ENCODE measurements at places on chromosomes 4 and X. TPM values are rescaled to one million over a fixed set of nuclear protein-coding genes. Genes with fewer than 3 reads are reported as not detected.

- DNase-seq = peak; percentile 18
These were observed 91.5 kb upstream of the ZNF827 start for GRCh38 chr4:146029939-146030710.

DNA sequence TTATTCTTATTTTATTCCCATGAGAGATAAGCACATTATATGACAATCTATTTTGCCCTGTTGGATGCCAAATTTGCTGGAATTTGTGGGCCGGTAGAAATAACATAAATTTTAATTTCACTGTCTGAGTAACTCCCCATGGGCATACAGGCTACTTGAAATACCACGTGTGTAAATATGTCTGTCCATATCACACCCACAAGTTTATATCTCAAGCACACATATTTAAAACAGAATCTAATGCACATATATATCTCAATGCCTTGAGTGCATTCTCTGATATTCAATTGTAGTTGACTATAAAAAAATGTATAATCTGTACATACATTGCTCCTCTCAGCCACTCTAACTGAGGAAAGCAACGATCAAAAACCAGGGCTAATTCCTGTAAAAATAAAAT is 51.2 kb downstream of the PPARGC1A start:
- DNase-seq = no peak

DNA sequence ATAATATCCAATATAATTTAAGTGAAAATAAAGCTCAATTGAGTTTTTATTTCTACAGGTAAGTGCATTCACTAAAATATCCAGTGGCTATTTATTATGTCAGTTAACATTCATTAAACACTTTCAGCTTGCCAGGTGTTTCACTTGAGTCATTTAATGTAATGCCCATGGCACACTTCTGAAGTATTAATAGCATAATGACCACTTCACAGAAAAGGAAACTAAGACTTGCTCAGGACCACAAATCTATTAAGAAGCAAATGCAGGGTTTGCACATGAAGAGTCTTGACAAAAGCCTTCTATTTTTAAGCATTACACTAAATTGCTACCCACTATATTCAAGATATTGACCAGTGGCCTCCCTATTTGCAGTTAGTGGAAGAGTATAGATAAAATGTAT is 612.7 kb downstream of the KCTD8 start:
- no peak for DNase-seq

GRCh38 chr4:87806520-87806919 is 7.2 kb downstream of the IBSP start:
- DNase-seq = no peak

DNA sequence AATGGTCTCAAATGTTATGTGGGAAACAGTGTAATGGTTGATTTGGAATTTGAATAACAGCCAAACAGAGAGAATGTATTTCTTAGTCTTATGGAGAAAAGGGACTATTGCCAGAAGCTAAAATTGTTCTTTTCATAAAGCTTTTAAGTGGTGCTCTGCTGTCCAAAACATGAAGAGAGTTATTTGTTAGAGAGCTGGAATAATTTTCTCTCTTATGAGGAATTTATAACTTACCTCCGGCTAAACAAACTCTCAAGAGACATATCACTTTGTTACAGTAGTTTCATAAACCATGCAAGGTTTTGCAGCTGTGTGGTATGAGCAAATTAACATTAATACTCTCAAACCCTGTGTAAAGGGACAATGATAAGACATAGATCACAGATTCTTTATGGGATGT is 28.6 kb downstream of the SULT1B1 start:
- DNase-seq = no peak

DNA sequence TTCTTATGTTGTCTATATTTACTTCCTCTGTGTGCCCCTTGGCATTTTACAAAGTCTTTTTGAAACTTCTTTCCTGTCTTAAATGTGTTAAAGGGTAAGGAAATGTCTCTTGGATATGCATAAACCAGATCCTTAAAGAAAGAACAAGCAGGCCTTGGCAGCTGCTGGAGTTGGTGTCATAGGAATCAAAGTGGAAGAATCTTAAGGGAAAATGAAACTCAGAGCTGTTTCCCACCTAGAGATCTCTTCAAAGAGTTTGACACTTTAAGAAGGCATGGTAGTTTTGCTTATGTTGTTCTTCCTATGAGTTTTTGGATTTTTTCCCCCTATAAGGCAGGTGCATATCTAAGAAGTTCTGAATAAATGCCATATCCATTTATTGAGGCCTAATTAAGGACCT is 37.0 kb upstream of the CWH43 start:
- DNase-seq = no peak

GRCh38 chrX:72107320-72107719 is 24.4 kb downstream of the RTL5 start:
- DNase-seq = no peak

- peak; percentile 73 for DNase-seq
These were observed 20.3 kb downstream of the ATP8A1 start for GRCh38 chr4:42636645-42636949.

- no peak for DNase-seq
These were observed 589.8 kb downstream of the PDHA2 start for GRCh38 chr4:96429657-96430056.

DNA sequence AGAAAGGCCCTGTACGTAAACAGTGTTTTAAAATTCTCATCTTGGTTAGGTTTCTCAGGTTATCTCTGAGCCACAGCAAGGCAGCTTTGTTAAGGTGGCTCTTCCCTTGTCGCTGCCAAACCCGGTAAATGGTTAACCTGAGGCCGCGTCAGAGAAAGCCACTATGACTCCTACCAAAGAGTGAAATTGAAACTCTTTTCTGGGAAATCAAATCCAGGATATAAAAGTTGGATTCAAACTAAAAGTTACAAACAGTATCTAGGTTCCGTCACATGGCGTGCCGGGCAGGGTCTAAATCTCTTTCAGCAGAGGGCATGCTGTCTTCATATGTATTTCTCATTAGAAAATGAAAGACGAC is 433 bp downstream of the MMAA start:
- no peak for DNase-seq

- DNase-seq = no peak
These were observed 165.0 kb downstream of the AMELX start for GRCh38 chrX:11458170-11458569.

- no peak for DNase-seq
These were observed 106.8 kb upstream of the FAM47A start for GRCh38 chrX:34238896-34239295.

- DNase-seq = no peak
These were observed 1.0 kb downstream of the ARMCX1 start for GRCh38 chrX:101551380-101551767.

- peak; percentile 73 for DNase-seq
These were observed 68.3 kb downstream of the LARP7 start for GRCh38 chr4:112704991-112705845.

- DNase-seq = no peak
These were observed 991.4 kb downstream of the ARAP2 start for GRCh38 chr4:35252866-35253265.

DNA sequence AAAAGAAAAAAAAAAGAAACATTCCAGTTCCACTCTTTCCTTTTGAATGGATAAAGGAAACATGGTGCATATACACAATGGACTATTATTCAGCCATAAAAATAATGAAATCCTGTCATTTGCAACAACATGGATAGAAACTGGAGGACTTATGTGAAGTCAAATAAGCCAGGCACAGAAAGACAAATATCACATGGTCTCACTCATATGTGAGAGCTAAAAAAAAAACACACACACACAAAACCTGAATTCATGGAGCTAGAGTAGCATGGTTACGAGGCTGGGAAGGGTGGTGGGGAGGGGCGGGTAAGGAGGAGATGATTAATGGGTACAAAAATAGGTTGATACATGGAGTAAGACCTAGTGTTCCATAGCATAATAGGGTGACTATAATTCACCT is 22.4 kb upstream of the SH3KBP1 start:
- DNase-seq = no peak

GRCh38 chr4:105527081-105527480 is 25.3 kb upstream of the ARHGEF38 start:
- no peak for DNase-seq

- DNase-seq = no peak
These were observed 100.7 kb upstream of the ZDHHC15 start for GRCh38 chrX:75623535-75623934.

DNA sequence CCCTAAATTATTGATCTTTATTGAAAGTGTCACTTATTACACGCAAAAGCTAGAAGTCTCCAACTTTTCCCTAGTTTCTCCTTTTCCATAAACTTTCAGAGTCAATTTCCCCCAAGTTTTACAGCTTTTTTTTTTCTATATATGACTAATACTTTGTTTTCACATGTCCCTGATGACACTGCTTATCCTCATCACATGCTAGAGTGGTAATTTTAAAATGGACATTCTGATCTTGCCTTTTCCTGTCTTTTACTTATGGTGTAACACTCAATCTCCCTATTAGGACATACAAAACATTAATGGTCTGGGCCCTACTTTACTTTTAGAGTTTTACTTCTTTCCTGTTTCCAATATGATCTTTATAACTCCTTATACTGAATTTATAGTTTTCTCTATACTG is 112.6 kb downstream of the ANK2 start:
- DNase-seq = no peak

DNA sequence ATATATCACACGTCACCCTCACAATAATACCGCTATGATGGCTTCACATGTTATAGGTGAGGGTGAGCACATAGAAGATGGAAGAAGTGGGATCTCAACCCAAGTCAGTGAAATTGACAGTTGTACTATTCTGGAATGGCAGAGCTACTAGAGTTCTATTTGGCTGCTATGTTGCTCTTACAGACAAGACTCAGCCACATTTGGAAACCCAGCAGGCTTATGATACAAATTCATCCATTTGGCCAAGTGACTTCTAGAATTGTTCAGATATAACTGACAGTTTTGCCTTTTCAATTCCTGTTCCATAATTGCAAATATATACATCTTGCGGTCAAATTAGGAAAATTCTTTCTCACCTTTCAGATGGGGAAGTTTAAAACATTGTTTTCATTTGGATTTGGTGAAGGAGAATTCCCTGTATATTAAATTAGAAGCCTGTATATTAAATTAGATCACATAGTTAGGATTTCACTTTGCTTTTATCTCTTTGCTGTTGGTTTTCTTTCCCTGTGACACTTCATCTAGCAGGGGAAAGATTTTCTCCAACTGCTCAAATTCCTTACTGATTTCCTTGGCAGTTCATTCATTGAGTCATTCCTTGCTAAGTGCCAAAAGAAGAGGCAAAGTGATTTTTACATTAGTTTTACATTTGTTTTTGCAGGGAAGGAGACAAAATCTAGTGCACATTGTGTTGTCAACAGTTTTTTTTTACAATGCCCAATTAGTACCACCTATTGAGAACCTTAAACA is 120.6 kb upstream of the TBC1D9 start:
- DNase-seq = no peak

The PHOX2B gene
- total RNA-seq = 101 TPM

The ZCCHC18 gene
- total RNA-seq = 12.1 TPM

The GDI1 gene
- 730 TPM for total RNA-seq

The RTL9 gene
- total RNA-seq = 1.8 TPM
